ENCODE measurements at places on chromosomes 7 and 10.
A peak's percentile ranks its signal among the peaks of the same experiment; 100 is the strongest.

DNA sequence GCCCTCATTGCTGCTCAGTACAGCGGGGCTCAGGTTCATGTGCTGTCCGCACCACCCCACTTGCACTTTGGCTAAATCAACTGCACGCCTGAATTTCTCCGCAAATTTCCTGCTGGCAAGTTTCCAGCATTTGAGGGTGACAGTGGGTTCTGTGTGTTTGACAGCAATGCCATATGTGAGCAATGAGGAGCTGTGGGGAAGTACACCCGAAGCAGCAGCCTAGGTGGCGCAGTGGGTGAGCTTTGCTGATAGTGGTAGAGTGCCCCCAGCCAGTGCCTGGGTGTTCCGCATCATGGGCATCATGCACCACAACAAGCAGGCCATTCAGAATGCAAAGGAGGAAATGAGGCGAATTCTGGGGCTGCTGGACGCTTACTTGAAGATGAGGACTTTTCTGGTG lies 103.9 kb upstream of the POT1 start:
- DNase-seq = no peak

GRCh38 chr10:80158126-80158525 lies 25.6 kb downstream of the PLAC9 start:
- no peak for DNase-seq

GRCh38 chr10:49312246-49312869 lies 13.4 kb downstream of the C10orf71 start:
- DNase-seq = no peak

GRCh38 chr10:52801947-52802346 lies 29.4 kb upstream of the MBL2 start:
- DNase-seq = no peak

DNA sequence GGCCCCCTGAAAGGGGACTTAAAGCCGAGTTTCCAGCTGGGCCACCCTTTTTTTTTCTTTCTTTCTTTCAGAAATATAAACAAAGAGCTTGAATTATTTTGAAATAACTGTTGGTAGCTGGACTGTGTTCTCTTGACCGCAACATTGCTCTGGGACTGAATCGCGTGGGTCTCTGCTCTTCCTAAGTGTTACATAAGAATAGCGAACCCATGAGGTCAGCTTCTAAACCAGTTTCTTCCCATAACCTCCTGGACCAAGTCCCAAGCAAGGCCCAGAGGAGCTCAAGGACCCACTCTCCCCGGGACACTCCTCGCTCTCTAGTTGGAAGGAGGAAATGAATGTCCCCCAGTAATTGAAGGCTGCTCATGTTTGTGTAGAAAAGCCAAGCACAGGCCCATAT lies 91.1 kb downstream of the CXCL12 start:
- no peak for DNase-seq

DNA sequence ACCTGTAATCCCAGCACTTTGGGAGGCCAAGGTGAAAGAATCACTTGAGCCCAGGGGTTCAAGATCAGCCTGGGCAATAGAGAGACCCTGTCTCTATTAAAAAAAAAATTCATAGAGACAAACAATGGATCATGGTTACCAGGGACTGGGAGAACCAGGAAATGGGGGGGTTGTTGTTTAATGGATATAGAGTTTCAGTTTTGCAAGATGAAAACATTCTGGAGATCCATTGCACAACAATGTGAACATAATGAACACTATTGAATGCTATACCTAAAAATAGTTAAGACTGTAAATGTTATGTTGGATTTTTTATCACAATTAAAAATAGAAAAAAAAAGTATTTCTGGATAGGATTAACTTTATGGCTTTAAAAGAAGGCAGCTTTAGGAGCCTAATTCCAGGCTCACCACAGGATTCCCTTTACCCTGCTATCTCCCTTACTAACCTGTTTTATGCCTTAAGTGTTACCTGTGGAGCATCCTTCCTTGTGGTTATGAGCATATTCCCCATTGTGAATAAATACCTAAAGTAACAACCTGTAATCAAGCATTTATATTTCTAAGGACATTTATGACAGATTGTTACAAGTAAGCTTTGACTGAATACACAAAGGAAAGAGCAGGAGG lies 45.1 kb upstream of the SGCE start:
- no peak for DNase-seq

DNA sequence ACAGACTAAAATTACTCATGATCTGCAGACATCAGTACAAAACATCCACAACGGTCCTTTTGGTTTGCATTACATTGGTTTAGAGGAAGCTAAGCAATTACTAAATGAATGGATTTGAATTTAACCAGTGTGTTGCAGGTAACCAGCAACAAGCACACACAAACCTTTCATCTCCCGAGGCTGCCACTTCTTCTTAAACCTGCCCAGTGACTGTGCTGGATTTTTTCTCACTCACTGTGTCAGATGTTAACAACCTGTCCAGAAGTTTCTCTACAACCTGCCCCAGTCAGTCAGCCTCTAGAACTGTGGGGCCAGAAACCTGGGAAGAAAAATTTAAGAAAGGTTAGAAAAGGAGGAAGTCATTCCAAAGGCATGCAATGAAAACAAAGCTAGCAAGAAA lies 2.4 kb upstream of the MEOX2 start:
- DNase-seq = no peak

DNA sequence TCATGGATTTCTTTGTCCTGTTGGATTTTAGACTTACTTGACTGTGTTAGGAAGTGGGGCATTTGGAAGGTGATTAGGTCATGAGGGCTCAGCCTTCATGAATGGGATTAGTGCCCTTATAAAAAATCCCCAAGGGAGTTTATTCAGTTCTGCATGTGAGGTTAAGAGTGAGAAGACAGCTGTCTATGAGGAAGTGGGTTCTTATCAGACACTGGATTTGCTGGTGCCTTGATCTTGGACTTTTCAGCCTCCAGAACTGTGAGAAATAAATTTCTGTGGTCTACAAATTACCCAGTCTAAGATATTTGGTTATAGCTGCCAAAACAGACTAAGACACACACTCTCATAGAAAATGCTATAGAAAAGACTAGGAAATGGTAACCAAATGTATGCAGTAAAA lies 724.7 kb upstream of the FZD8 start:
- no peak for DNase-seq

DNA sequence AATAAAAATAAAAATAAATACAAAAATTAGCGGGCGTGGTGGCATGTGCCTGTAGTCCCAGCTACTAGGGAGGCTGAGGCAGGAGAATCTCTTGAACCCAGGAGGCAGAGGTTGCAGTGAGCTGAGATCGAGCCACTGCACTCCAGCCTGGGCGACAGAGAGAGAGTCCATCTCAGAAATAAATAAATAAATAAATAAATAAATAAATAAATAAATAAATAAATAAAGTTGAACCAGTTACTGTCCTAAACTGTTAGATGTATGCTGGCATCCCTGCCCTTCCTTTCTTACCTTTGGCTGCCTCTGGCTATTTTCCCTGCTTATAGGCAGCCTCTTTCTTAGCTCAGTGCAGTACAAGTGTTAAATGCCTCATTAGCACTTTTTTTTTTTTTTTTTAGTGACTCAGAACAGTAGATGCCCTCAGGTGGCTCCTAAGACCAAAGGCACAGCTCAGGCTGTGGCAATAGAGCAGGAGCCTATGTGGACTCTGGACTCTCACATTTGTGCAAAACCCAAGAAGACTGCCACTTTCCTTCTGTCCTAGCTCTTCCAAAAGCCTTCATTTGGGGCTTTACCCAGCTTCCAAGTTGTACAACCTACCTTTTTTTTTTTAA lies 30.6 kb upstream of the CABCOCO1 start:
- DNase-seq = no peak

- DNase-seq = peak; percentile 29
Measured at GRCh38 chr7:43758029-43758821, at the start of gene BLVRA. Gene BLVRA, plus strand, starts transcription at chr7:43758680. Its CDS starts 12,479 bp downstream, at chr7:43771159.

DNA sequence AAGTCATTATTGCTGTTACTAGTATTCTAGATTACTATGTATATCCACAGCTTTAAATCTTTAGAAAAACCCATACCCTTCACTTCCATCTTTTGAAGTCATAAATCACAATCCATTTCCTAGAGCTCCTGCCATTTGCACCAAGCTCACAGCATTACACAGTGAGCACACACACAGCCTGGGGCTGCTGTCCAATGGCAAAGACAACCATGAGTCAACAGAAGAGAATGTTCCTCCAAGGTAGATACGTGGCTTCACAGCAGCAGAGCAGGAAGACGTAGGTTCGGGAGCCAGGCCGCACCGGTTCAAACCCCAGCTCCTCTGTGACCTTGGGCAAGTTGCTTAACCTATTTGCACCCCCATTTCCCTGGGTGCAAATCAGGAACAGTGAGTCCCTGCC lies 234.6 kb downstream of the DIP2C start:
- DNase-seq = no peak

GRCh38 chr7:141619745-141620144 lies 68.5 kb downstream of the AGK start:
- DNase-seq = no peak

GRCh38 chr7:55127622-55128081 lies 108.8 kb downstream of the EGFR start:
- DNase-seq = no peak

DNA sequence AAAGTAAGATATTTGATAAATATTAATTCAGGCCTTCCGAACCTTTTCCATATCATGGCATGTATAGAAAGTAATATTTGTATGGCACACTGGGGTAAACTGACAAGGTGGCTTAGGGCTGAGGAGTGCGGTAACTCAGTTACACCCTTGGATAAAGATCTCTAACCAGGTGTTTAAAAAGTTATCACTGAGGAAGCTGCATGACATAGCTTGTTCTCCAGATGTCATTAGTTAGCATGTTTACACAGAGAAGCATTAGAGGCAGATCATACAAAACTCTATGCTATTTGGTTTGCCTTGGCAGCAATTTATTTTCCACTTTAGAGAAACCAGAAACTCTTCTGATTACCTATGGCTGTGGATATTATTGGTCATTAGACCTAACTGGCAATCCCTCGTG lies 118.2 kb downstream of the ST7 start:
- DNase-seq = no peak

DNA sequence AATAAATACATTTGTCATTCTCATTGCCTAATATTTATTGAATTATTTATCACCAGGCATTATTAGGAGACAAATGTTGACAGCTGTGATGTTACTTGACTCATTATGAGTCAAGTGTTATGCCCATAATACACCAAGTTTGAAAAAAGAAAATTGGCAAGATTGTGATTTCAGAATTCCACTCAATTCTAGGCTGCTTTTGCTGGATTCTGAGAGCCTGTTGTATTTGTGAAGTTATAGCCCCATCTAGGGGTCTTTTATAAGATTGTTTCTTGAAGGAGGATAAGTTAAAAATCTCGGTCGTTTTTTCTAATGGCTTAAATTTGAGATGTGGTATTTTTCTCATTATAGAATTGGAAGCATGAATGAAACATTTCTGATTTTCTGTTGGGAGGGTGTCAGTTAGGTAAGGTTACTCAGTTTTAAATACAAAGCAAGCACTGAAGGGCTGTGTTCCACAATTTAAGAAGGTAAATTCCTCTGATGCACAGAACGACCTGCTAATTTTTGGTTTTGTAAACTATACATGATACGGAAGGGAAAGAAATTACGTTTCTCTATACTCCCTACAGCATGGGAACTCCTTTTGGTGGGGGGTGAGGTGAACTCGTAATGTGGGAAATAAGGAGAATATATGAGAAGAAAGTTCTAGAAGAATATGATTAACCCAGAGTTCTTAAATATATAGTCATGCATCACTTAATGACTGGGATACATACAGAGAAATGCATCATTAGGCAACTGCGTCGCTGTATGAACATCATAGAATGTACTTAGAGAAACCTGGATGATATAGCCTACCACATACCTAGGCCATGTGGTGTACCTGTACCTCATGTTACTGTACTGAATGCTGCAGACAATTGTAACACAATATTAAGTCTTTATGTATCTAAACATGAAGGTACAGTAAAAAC lies 2.6 kb downstream of the STK31 start:
- no peak for DNase-seq

DNA sequence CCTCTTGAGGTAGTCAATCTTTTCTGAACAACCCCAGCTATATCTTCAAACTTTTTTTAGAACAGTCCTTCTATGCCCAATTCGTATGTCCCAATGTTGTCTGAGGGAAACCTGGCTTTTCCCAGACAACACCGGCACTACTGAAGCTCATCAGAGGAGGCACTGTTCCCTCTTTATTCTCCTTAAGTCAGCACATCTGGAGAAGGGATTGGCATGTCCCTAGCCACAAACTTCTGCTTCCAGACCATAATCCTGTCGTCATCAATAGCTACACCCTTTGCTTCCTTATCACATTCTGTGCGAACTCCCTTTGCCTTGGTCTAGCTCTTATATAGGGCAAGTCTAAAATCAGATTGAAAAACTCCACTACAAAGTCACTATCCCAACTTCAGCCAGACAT lies 22.9 kb downstream of the PON3 start:
- no peak for DNase-seq

GRCh38 chr10:79274279-79275104 lies 72.8 kb upstream of the PPIF start:
- DNase-seq = no peak

DNA sequence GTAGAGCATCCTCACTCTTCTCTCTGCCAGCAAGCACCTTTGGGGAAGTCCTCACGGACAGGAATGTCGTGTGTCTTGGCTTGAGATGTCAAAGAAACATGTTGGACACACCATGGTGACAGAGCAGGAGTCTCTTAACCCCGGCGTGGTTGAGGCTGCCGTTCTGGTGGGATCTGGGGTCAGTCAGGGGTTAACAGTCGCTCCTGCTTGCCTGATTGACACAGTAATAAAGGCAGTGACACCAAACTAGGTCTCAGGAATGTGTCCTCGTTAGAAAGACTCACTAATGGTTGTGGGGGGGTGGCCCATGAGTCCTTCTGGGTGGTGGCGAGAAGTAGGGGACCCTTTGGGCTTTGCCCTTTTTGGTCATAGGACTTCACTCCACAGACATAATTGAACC lies 69.0 kb downstream of the TCF7L2 start:
- no peak for DNase-seq

GRCh38 chr10:113026679-113027078 lies 76.6 kb downstream of the TCF7L2 start:
- no peak for DNase-seq

DNA sequence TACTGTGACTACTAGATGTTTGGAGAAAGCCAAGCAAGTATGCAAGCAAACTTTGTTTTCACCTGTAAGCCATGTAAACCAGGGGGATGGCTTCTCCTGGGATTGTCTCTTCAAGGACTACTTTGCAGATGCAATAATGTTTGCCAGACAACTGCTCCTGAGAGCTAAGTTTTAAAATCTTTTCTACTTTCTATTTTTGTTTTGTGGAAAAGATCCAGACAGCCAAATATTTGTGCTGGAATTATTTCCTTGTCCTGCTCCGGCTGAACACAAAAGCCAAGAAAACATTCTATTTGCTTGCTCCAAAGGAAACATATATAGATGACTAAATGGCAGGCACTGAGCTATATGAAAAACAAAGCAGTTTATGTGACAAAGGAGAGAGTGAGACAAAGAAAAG lies 51.6 kb downstream of the TFPI2 start:
- no peak for DNase-seq

DNA sequence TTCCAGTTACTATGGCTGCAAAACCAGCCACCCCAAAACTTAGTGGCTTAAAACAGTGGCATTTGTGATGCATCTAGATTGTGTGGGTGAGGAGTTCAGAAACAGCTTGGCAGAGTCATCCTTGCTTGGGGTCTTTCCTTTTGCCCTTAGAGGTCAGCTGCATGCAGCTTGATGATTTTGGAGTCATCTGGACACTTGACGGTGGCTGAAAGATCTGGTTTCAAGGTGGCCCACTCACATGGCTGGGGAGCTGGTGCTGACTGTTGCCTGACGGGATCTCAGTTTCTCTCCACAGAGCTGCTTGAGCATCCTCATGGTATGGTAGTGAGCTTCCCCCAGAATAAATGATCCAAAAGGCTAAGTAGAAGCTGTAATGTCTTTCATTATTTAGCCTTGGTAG lies 191.3 kb upstream of the GALNT17 start:
- DNase-seq = no peak
